Heart left ventricle (tissue), 16 donors: ENCODE measurements at places on chromosomes 3 and 15.

DNA sequence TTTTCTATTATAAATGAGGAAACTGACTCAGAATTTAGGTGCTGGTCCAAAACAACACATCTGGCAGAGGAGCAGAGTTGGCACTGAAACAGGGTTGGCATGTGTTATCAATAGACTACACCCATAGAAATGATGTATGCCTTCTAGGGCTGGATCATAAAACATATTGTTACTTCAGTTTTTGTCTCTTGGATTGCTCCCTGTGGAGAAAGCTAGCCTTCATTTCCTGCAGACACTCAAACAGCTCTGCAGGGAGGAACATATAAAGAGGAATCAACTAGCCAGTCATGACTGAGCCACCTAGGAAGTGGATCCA, 507 bp upstream of the MRPL3 start:
- peak overlapping the region; percentile 91 for H3K4me3 ChIP-seq
- H3K4me1 ChIP-seq = peaks cover 17% of the 10 kb centered on the region
- peaks cover 15% of the 10 kb centered on the region for H3K36me3 ChIP-seq

DNA sequence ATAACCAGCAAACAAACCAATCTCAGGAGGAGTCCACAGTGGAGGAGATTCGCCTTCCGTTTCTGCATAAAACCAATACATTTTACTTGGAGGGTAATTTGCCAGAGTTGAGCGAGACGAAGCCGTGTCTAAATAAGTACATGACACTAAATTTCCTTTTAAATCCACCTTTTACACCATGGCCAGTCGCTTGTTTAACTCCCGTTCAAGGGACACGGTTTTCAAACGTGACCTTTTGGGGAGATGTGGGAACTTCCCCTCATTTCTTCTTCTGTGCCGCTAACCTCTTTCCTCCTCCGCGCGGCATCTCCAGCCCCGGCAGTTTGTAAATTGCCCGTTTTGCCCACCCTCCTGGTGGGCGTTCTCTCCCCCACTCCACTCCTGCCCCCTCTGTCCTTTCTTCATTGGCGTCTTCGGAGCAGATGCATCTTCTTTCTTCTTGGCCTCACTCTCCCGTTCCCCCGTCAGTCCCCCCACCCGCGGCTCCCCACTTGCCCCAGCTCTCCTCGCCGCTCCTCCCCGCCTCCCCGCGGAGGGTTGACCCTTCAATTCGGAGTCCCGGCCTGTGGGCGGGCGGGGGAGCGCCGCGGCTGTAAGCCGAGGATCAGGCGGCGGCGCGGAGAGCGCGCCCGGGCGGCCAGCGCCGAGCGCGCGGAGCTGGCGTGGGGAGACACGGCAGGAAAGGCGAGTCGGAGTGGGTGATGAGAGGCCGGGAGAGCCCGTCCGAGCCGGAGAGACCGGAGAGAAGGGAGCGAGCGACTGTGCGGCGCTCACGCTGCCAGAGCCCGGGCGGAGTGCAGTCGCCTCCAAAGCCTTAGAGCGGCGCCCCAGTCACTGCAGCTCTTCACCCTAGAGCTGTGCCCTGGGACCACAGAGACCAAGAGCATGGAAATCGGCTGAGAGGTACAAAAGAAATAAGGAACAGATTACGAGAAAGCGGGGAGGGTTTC, at the start of gene NLGN1:
TSS of gene NLGN1 (plus strand) at position 584 of the 950 bp plus-strand sequence.
- H3K27ac ChIP-seq = peak within 1 kb of the TSS; percentile 90
- no peaks in the 10 kb centered on the region for H3K4me1 ChIP-seq
- peak; percentile 78 for DNase-seq

- no peak overlapping the region for H3K27ac ChIP-seq
- H3K36me3 ChIP-seq = no peaks in the 10 kb centered on the region
- no peak overlapping the region for H3K4me3 ChIP-seq
- no peak for DNase-seq
These were observed 242.3 kb downstream of the FHIT start for GRCh38 chr3:61008998-61009380.

DNA sequence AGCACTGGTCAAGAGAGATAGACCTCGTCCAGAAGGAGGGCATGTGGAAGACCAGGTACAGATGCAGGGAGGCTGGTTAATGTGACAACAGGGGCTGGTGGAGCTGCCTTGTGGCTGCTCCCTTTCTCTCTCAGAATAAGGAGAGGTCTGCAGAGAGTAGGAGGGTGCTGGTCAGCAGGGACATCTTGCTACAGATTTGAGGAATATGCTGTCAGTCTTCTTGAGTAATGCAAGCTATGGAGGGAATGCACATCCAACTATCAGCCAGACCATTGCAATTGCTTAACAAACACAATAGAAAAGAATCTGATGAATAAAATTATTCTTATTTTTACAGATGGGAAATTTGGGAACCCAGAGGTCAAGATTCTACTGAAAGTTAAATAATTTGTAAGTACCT, 20.3 kb upstream of the SIAH2 start:
- no peak for DNase-seq
- no peaks in the 10 kb centered on the region for H3K27me3 ChIP-seq
- no peak overlapping the region for H3K4me3 ChIP-seq

DNA sequence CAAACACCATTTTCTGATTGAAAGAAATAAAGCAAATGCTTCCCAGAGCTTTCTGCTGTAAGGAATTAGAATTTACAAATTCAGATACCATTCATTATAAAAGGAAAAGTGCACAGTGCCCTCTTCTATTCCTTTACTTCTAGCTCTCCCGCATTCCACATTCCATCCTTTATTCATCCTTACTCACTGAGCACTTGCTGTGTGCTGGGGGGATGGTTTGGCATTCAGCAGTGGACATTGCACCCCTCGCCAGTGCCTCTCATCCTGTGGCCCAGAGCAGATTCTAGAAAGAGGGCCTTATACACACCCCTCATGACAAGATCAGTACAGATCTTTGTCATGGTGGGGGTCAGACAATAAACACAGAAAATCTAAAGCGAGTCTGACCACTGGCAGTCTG, 73.0 kb downstream of the MGLL start:
- DNase-seq = no peak
- peaks cover 73% of the 10 kb centered on the region for H3K4me1 ChIP-seq
- peaks cover 4% of the 10 kb centered on the region for H3K36me3 ChIP-seq
- no peak overlapping the region for H3K4me3 ChIP-seq
- peak overlapping the region; percentile 95 for H3K27ac ChIP-seq

- H3K36me3 ChIP-seq = no peaks in the 10 kb centered on the region
- no peaks in the 10 kb centered on the region for H3K27me3 ChIP-seq
- no peak overlapping the region for H3K4me3 ChIP-seq
- H3K27ac ChIP-seq = no peak overlapping the region
- DNase-seq = no peak
These were observed 303.8 kb upstream of the NECTIN3 start for GRCh38 chr3:110767838-110768237.

DNA sequence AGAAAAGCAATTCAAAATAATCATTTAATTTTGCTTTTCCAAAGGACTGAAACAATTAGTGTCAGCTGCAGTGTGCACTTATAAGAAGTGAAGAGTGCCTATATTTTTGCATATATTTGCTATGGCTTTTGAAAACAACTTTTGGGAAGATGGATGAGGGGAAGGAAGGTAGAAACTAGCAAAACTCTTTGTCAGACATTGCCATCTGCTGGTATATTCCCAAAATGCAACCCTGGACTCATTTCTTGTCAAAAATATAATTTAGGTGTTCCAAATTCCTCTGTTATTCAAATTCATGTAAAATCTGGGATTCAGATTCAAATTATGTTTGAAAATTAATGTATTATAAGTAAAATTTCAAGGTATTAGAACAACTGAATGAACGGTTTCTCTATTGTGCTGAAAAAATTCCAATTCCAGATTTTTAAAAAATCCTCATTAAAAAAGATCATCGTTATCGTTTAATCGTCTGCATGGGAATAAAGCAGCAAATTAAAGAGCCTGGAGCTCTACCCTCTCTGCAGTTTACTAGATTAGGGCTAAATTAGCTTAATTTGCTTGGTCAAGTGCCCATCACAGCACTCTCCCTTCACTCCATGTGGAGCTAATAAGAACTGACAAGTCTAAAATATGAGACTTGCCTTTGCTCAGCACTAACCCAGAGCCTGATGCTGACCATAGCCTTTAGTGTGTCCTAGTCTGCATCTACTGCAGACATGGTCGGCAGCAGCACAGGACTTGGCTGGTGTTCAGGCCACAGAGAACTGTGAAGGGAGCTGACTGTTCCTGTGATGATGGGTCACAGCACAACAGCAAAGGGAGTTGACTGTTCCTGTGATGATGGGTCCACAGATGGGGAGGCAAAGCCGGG, 67.9 kb upstream of the MITF start:
- no peak overlapping the region for H3K27ac ChIP-seq
- H3K4me3 ChIP-seq = no peak overlapping the region
- peak; percentile 27 for DNase-seq
- H3K27me3 ChIP-seq = no peaks in the 10 kb centered on the region
- no peaks in the 10 kb centered on the region for H3K4me1 ChIP-seq

DNA sequence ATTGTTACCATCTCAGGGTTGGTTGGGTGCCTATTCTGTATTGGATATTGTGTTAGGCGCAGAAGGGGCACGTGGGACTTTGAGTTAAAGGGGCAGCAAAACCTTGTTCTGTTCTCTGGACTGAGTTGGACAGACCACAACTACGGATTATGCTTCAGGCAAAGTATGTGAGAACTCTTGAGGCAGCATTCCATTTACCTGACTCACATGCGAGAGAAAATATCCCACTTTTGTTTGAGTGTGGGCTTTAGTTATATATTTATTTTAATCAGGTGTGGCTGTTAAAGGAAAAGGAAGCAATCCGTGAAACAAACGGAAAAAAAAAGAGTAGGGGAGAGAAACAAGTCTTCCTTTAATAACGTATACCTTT, 627 bp upstream of the PLS1 start:
- peak overlapping the region; percentile 60 for H3K27ac ChIP-seq
- no peaks in the 10 kb centered on the region for H3K36me3 ChIP-seq
- H3K4me3 ChIP-seq = peak overlapping the region; percentile 71
- no peak for DNase-seq
- peaks cover 17% of the 10 kb centered on the region for H3K4me1 ChIP-seq
- H3K27me3 ChIP-seq = no peaks in the 10 kb centered on the region

- H3K4me1 ChIP-seq = no peaks in the 10 kb centered on the region
- H3K4me3 ChIP-seq = no peak overlapping the region
- no peak overlapping the region for H3K27ac ChIP-seq
- H3K27me3 ChIP-seq = no peaks in the 10 kb centered on the region
- DNase-seq = no peak
- H3K36me3 ChIP-seq = no peaks in the 10 kb centered on the region
These were observed 114.1 kb upstream of the CDIN1 start for GRCh38 chr15:36465304-36465703.

DNA sequence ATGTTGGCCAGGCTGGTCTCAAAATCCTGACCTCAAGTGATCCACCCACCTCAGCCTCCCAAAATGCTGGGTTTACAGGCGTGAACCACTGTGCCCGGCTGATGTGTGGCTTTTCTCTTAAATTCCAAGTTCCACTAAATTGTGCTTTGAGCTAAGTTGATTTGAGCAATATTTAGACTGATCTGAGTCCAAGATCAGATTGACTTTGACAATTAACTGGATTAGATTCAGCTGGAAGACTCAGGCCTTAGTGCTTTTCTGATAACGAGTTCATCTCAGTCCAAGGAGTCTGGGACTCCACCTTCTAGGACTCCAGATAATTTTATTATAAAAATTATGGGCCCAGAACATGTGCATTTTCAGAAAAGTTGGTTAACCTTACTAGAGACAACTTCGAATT, 94.4 kb upstream of the FAM174B start:
- no peak for DNase-seq
- no peak overlapping the region for H3K27ac ChIP-seq
- no peak overlapping the region for H3K4me3 ChIP-seq
- no peaks in the 10 kb centered on the region for H3K36me3 ChIP-seq

DNA sequence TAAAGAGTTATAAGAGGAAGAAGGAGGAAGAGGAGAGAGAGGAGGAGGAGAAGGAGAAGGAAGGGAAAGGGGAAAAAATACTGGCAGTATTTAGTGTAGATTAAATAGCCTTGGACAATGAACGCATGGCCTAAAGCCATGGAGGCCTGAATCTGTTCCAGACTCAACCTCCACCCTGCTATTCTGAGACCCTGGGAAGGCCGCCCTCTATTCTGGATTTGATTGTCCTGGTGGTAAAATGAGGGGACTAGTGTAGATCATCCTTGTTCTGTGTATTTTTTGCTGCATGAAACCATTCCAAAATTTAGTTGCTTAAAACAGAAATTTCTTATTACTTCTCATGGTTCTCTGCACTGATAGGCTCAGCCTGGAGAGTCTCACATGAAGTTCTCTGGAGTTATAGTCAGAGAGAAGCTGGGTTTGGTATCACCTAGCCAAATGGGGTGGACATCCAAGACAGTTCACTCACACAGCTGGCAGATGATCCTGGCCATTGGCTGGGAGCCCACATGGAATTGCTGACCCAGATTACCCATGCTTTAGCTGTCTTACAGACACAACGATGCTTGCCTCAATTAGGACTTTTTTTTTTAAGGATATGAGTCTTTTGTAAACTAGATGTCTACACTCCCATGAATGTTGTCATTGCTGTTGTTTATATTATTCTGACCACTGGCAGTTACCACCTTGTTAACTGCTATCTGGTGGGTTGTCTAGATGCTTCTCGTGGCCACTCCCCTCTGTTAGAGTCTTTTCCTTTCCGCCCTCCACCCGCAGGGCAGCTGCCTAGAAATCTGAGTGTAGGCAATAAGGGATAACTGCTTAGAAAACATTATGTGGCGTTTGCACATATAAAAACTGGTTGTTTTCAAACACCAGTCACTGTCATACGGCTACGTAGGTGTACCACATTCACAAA, 149.9 kb downstream of the SST start:
- H3K27ac ChIP-seq = peak overlapping the region; percentile 5
- H3K4me3 ChIP-seq = no peak overlapping the region
- H3K4me1 ChIP-seq = no peaks in the 10 kb centered on the region

DNA sequence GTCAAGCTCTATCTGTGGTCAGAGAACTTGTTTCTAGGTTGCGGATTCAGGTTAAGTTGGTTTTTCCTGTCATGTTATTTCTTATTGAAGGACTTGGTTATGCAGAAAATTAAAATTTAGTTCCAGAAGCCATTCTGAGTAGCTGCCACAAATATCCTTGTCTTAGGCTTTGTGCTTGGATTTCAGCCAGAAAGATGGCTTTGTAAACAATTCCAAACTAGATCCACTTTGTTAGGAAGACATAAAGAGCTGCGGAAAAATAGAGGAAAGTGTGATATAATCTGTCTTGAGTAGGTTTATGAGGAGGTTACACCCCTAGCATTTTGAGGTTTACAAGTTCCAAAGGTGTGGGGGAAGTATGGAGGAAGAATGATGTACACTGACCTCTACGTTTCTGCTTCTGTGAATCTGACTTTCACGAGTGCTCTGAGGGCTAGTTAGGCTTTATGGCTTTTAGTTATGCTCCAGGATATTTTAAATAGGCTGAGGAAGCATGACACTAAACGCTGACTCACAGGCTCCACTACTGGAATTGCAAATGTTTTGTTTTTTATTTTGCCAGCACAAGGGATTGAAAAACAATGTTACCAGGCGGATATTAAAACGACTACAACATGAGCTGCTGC, 46.3 kb upstream of the UTS2B start:
- no peak for DNase-seq
- H3K4me1 ChIP-seq = peaks cover 32% of the 10 kb centered on the region
- H3K4me3 ChIP-seq = no peak overlapping the region
- peaks cover 2% of the 10 kb centered on the region for H3K36me3 ChIP-seq
- H3K27ac ChIP-seq = peak overlapping the region; percentile 25
- no peaks in the 10 kb centered on the region for H3K27me3 ChIP-seq

- DNase-seq = no peak
- H3K27me3 ChIP-seq = no peaks in the 10 kb centered on the region
- no peaks in the 10 kb centered on the region for H3K4me1 ChIP-seq
- H3K4me3 ChIP-seq = no peak overlapping the region
- H3K36me3 ChIP-seq = no peaks in the 10 kb centered on the region
These were observed 13.3 kb downstream of the NLGN1 start for GRCh38 chr3:173410849-173411248.

GRCh38 chr15:76336254-76337058, at the start of gene ISL2:
Gene ISL2, plus strand, starts transcription at chr15:76336773. Its CDS starts 111 bp downstream, at chr15:76336884.
- no peak within 1 kb of the TSS for H3K4me3 ChIP-seq
- DNase-seq = peak; percentile 80
- H3K27me3 ChIP-seq = peaks cover 86% of the 10 kb centered on the region
- peaks cover 47% of the 10 kb centered on the region for H3K4me1 ChIP-seq
